ENCODE measurements at places on chromosomes 2 and 18.

DNA sequence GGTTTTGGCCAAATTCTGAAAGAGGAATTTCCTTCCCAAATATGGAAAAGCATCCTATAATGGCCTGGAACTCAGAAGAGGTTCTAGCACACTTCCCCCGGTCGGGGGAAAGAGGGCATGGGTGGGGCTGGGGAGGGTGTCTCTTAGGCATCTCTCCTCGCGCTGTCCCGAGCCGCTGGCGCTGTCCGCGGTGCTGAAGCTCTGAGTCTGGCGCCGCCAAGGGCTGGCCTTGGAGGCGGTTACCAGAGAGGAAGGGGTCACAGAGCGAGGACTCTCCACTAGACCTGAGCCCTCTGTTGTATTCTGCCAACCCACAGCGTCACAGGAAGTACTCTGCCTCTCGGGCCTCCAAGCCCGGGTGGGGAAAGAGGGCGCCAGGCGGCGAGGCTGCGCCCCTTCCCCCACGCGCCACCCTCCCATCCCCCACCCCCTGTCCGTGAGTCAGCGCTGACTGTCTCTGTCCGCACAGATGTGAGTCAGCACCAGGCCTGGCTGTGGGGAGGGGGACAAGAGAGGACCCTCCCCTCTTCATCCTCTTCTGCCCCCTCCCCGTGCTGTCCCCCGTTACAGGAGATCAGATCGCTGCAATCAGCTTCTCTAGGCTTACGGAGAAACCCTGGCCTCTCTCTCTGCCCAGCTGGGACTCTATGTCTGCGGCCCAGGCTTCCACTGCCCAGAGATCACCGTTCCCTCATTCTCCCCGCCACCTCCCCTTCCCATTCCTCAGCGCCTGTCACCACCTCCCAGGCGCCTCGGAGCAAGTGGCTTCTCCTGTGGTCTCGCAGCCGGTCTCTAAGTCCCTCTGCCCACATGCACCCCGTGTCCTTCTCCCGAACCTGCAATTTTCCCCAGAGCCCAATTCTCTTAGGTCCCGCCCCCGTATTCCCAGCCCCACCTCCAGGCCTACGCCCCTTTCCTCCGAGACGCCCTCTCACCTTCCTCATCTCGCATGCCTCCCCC is 779 bp downstream of the PTPRN start:
- peak; percentile 46 for DNase-seq

- DNase-seq = peak; percentile 57
Measured at GRCh38 chr2:26330114-26330549, 15.8 kb upstream of the SELENOI start.

- DNase-seq = no peak
Measured at GRCh38 chr2:74391209-74391579, 11.1 kb upstream of the DCTN1 start.

DNA sequence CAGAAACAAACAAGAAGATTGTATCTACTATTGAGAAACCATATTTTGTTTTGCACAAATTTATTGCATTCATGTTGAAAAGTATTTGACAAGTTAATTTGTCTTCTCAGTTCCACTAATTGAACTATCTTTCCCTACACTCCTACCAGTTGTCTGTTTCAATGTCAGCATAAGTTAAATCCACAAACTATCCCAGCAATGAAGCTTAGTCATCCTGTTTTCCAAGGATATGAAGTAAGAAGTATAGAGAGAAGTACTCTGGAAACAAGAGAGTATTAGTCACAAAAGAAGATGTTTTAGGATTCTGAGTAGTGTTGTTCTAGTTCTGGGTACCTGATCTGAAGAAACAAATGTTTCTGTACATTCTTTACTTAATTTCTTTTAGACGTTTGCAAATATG is 261.6 kb upstream of the ZNF804A start:
- DNase-seq = no peak

GRCh38 chr2:186883666-186884065 is 34.7 kb upstream of the ZSWIM2 start:
- DNase-seq = no peak

GRCh38 chr2:8134985-8135682 is 546.7 kb upstream of the ID2 start:
- no peak for DNase-seq

- no peak for DNase-seq
Measured at GRCh38 chr2:222538535-222538934, 114.2 kb downstream of the SGPP2 start.

DNA sequence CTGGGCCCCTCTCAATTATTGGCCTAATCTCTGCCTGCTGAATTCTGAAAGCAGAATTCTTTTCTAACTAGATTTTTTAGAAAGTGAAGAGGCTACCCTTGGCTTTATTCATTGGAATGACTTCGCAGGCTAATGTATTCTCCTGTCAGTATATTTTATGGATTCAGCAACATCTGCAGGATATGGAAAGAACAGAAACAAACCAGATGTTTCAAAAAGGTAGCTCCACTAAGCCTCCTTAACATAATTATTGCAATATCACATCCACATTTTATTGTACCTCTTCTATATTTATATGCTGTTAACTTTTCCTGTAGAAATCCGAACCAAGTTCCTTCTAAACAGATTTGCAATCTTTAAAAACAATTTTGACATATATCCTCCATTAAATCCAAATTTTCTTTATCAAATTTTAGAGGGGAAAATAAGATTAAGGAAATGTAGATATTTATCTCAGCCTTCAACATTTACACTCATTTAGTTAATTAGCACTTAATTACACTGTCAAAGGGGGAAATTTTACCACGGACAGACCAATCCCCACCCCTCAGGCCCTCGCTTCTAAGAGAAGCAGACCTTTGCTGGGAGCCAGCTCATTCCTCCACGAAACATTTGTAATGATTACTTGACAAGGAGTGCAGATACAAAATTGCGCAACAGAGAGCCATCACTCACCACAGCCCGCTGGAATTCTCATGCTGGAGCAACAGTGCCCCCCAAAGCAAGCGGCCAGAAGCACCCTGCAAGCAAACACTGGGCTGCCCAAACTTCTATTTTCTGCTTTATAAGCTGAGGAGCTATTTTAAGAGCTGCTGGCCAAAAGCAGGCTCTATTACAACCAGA is 253.4 kb downstream of the ETAA1 start:
- no peak for DNase-seq

- no peak for DNase-seq
Measured at GRCh38 chr2:24754985-24755705, 38.0 kb downstream of the PTRHD1 start.

- peak; percentile 22 for DNase-seq
Measured at GRCh38 chr2:105540642-105541041, 141.8 kb upstream of the FHL2 start.

- no peak for DNase-seq
Measured at GRCh38 chr18:44227501-44227900, 453.2 kb upstream of the SETBP1 start.

DNA sequence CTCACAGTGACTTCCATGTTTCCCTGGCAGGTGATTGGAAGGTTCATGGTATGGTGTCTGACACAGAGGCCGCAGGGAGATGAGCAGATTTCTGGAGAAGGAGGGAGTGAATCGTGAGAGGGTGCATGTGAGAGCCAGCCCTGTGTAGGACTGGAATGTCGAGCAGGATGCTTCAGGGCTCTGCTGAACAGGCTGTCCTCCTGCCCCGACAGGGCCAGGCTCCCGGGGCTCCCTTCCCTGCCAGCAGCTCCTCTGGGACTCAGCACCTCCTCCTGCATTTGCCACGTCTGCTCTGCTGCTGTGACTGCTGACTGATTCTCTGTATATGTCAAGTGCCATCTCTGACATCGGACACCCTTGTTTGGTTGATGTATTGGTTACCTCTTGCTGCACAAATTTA is 38.5 kb upstream of the INHBB start:
- DNase-seq = no peak

- no peak for DNase-seq
Measured at GRCh38 chr18:5961828-5962150, 66.5 kb upstream of the TMEM200C start.

- no peak for DNase-seq
Measured at GRCh38 chr18:47981320-47981719, 50.9 kb upstream of the SMAD2 start.

DNA sequence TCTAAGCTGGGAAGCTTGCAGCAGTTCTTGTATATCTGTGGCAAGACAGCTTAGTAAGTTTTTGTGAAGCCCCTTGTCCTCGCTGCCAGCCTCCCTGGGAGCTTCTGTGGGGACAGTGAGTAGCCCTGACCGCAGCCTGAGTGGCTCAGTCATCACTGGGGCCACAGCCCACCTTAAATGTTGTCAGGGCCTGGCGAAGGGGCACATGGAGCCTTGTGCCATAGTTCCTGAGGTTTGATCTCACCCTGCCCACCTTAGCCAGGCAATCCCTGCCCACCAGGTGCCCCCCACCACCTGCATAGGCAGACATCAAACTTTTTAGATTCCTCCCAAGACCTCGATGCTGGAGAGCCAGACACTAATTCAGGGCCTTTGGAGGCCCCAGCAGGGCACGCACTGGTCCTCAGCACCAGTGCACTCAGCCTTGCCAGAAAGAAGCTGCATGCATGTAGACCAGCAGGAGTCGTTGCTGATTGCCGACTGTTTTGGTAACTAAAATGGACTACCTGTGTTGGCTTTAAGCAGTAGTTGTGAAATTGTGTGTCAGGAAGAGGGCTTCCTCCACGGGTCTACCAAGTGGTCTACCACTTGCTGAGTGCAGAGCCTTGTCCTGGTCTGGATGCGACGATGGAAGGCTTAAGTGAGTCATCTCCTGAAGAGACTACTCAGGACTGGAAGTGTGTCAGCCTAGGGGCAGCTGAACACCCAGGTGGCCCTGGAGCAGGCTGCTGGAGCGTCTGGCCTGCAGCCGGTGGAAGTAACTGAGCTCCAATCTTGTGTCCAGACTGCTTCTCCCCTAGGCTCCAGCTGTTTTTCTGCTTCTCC is 233.1 kb downstream of the SEPTIN10 start:
- no peak for DNase-seq

- DNase-seq = no peak
Measured at GRCh38 chr2:123928358-123928757, 96.7 kb upstream of the CNTNAP5 start.

DNA sequence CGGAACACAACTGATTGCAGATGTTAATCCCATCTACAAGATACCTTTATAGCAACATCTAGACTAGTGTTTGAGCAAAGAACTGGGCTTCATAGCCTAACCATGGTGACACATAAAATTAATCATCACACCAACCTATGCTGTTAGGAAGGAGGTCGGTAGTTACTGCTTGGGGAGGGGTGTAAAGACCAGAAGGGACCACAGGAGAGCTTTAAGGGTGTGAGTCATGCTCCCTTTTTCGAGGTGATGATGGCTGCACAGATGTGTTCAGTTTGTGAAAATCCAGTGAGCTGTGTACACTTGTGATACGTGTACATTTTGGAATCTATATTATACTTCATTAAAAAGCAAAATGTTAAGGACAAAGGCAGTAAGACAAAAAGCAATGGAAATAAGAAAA is 4.6 kb upstream of the SEH1L start:
- no peak for DNase-seq

GRCh38 chr2:86697551-86698104 is 22.5 kb upstream of the RMND5A start:
- no peak for DNase-seq

DNA sequence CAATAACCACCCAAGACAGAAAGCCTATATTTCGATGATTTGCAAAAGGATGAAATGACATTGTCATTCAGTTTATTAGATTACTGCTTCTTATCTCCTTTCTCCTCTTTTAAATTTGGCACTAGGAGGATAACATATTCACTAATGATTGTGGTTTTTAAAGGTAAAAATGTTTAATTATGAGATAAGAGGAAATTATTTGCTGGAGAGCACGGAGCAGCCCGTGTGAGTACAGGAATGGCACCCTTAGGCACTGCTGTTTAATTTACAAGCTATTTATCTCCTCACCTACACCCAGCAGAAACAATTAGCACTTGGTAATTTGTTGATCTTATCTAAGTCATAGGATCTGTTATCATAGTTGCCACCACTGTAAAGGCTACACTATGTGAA is 87.4 kb upstream of the SP3 start:
- no peak for DNase-seq

- DNase-seq = no peak
Measured at GRCh38 chr18:29321561-29321960, 1144.6 kb upstream of the CDH2 start.

- no peak for DNase-seq
Measured at GRCh38 chr2:164127971-164128527, 392.2 kb upstream of the FIGN start.

DNA sequence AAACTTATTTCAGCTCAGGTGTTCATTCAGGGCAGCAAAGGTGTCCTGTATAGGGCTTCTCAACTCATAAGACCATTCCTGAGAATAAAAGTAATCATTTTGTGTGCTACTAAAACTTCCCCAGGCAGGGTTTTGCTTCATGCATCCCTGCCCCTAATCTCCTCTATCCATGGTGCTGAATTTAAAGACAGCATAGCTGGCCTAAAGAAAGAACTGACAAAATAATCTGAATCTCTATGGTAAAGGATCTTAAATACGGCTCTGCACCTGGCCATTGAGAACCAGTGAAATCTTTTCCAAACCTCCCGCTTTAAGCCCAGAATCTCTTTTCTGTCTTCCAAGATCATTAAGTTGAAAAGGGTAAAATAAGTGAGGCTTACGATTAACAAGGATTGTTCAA is 292.1 kb upstream of the KLHL29 start:
- peak; percentile 4 for DNase-seq

DNA sequence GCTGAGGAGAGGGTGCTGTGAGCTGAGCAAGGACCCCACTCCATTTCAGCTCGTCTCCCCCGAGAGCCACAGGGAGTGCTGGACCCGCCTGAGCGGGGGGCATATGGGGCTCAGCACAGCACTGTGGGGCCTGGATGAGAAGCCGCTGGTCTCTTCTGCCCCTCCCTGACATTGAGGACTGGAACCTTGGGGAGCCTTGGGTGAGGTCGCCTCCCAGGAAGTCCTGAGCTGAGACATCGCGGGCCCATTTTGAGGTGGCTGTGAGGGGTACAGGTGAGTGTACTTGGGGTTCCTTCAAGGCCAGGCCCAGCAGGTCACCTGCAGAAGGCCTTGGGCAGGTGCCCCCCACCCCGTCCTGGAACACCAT is 3.1 kb upstream of the AQP12A start:
- DNase-seq = no peak

GRCh38 chr2:224958873-224959272 is 83.4 kb downstream of the DOCK10 start:
- DNase-seq = no peak

GRCh38 chr2:166112193-166112605 is 15.6 kb downstream of the SCN1A start:
- DNase-seq = no peak

All from T-helper 2 cell (primary cell).